Ureter (tissue), 1 donor: ENCODE measurements at places on chromosomes 7 and 10.

DNA sequence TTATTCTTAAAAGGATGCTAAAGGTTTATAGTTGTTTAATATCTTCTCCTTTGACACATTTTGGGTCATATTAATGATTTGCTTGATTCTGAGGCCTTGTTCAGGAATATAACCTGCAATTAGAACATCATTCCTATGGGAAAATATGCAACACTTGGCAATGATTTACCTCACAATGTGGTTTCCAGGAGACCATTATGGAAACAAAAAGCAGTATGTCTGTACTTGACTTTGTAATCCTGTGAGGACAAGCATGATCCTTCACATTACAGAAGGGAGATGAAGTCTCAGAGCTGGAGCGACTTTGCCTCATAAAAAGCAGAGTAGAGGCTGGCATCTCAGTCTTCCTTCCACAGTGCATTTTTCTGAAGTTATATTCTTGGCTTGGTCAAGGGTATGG, 57.0 kb upstream of the CDCA7L start:
- no peak for DNase-seq

GRCh38 chr10:84335516-84335915, 7.1 kb downstream of the CCSER2 start:
- DNase-seq = no peak

DNA sequence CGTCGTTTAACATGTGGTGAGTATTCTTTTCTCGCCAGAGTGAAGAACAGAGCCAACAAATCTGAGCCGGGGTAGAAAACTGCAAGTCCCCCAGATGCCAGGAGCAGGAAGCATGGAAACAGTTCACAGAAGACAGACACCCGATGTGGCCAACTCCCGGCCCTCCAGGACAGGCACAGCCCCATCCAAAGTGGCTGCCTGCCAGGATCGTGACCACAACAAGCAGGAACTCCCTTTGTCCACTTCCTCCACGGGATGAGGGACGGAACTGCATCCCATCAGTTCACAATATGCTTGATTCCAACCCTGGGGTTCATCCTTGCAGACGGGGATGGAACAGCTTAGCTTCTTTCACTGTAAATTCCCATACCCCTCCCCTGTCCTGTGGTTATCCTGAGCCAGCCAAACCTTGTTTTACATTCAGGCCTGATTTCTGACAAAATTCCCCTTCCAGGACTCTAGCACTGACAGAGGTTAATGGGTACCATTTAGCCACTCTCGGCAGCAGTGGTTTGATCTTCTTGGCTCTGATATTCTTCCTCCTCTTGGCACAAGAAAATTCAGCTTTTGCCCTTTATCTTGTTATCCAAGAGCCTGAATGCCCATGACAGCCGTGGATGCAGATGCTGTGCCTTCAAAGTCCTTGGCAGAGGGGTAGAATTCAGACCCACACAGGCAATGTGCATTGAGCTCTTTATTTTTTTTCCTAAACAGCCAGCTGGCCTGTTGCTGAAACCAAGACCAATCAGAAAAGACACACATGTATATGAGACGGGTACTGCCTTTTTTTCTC, 105.5 kb upstream of the FAM204A start:
- DNase-seq = peak; percentile 50

DNA sequence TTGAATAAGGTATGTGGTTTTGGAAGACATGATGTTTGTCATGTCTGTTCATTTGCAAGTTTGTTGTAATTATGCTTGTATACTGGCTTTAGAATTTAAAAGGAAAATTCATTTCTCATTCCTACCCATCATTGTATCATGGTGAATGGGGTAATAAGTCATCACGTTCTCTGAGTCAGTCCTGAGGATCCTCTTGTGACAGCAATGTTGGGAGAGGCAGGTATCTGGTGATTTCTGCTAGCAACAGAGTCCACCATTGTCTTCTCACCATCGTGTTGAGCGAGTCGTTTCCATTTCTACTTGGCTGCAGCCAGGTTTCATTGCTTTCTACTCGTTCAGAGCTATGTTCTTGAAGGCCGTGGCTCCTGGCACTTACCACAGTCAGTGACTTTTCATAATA, 16.3 kb downstream of the CUL1 start:
- DNase-seq = no peak

DNA sequence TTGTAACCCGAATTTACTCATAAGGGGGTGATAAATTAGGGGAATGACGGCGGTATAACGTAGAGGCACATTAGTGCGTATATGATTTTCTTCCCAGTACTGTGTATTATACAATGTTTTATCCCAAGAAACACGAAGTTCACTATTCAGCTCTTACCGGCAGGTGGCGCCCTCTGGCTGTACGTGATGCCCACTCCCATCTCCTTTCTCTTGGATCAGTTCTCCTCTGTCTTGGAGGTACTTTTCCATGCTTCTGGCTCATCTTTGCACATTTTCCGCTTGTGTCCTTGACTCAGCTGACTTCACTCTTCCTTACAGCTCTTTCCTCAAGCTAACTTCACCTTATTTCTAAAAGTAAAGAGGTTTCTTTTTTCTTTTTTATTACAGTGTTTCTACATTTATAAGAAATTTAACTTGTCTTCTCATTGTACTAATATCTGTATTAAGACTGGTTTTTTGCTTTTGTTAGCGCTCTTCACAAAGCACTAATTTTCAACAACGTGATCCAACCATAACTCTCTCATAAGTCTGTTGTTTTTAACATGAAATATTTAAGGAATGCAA, 21.3 kb downstream of the TMEM176B start:
- DNase-seq = peak; percentile 82

GRCh38 chr10:132407846-132408278, 10.9 kb downstream of the PWWP2B start:
- peak; percentile 93 for DNase-seq

GRCh38 chr10:3931901-3932300, 146.9 kb upstream of the KLF6 start:
- no peak for DNase-seq

- DNase-seq = no peak
Measured at GRCh38 chr10:29666201-29666600, 31.4 kb upstream of the SVIL start.

GRCh38 chr7:6649241-6649961, 12.3 kb downstream of the ZNF316 start:
- DNase-seq = no peak
